ENCODE measurements at places on chromosomes 11 and 22.

- no peak for DNase-seq
These were observed 3.6 kb downstream of the IGLL5 start for GRCh38 chr22:22891139-22891621.

GRCh38 chr22:33492210-33492651 is 428.0 kb downstream of the LARGE1 start:
- DNase-seq, result no peak

DNA sequence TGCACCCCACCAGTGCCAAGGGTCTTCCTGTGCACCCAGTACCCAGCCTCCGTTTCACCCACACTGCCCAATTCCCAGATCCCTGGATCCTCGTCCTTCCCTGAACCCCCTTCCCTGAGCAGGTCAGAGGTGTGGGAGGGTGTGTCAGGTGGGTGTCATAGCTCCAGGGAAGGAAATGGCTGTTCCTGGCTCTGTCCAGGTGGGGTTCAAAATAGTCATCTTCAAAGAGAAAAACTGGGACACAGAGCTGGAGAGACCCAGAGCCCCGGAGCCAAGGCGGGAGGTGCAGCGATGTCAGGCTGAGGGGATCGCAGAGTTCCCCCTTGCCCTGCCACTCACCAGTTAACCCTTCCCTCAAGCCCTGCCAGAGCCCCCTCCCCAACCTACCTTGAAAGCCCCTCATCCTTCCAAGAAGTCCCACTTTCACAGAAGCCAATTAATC is 698 bp downstream of the C1QTNF4 start:
- no peak for DNase-seq

GRCh38 chr11:93143186-93143585 is 54.6 kb downstream of the SLC36A4 start:
- peak; percentile 56 for DNase-seq

DNA sequence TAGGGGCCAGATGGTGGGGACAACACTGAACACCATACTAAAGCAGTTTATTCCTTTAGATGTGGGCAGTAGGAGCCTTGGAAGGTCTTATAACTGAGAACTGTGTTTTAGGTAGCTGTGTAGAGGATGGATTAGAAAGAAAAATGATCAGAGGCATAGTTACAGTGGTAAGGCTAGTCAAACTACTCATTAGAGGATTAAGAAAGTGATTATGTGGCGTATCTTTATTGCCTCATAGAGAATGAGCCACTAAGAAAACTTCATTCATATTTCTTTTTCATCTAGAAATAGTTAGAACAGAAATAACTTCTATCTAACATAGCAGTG is 155.8 kb upstream of the RASSF10 start:
- DNase-seq, result no peak

- DNase-seq, result peak; percentile 40
These were observed 185.5 kb downstream of the MN1 start for GRCh38 chr22:27616033-27616432.

DNA sequence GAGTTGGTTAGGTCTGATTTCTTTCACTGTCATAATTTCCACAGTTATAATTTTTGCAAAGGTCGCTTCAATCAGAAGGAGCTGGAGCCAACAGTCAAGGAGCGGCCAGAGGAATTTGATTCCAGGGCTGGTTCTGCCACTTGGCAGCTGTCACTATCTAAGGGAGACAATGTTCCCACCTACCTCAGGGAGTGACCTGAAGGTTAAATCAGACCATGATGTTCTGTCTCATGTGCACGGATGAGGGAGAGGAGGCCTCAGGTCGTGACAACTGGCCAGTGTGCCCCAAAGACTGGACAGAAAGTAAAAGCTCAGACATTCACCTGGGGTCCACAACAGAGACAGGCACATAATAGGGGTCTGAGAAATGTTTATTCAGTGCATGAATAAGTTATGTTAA is 7.6 kb downstream of the MRGPRD start:
- no peak for DNase-seq

GRCh38 chr11:67355023-67355793 is 1.9 kb upstream of the POLD4 start:
- no peak for DNase-seq

GRCh38 chr22:27853424-27853823 is 51.9 kb upstream of the MN1 start:
- no peak for DNase-seq

DNA sequence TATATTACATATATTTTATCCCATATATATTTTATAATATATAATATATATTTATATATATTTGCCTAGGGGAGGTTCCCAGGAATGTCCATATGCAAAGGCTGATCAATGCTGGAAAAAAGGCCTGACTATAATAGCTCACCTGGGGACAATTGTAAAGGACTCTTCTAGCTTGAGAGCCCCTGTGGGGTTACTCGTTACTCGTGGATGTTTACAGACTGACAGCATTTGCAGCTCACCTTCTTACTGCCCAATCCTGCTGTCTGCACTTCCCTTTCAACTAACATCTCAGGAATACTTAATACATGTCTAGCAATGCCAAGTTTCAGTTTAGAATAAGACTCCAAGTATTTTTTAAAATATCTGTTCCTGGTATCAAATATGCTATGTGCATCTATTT is 1365.4 kb upstream of the RAG2 start:
- peak; percentile 85 for DNase-seq

DNA sequence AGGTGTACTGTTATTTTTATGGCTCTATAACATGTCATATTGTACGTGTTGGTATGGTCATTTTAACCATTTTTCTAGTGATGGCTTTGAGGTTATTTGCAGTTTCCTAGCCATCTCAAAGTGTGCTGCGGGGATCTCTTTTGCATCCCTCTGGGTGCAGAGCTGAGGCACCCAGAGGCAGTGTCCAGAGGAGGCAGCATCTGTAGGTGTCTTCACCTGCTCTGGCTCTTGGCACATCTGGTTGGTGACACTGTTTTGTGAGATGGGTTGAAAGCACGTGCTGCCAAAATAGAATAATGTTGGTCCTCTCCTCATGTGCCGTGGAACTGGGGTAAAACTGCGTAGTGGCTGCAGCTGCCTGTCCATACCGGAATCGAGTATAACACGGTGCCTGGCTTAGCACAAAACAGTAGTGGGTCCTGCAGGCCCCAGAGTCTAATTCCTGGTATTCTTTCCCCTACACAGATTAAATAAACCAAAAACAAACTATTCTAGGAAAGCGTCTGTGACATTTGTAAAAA is 12.9 kb downstream of the NEAT1 start:
- DNase-seq, result peak; percentile 71

DNA sequence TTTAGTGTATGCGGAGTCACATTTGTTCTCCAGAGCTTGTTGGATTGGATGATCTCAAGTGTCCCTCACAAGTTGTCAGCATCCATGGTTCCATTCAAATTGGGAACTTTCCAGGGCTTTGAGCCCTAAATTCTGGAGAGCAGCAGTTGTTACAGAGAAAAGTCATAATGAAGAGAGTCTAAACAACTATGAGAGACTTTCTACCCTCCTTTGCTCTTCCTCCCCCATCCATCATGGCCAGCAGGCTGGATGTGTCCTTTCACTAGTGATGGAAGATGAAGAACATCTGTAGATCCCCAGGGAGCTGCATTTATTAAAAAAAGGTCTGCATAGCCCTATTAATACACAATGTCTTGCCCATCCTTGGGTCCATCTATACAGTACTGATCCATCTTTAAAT is 129.6 kb upstream of the TIMP3 start:
- DNase-seq, result no peak

DNA sequence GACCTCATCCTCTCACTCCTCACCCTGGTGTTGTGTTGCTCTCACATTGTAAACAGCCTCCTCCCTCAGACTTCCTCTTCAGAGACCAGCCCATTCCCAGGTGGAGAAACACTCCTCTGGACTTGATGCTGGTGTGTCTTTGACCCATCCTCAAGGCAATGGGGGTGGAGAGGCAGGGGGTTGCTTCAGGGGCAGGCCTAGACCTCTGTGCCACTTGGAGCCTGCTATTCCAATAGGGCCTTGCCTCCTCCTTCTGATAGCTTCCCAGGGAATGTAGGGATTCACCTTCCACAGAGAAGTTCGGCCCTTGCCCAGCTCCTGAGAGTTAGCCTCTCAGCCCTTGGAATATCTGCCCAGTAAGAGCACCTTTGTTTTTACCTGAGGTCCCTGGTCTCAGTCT is 606.6 kb upstream of the CADM1 start:
- no peak for DNase-seq

GRCh38 chr22:49238181-49239141 is 589.2 kb downstream of the BRD1 start:
- no peak for DNase-seq

DNA sequence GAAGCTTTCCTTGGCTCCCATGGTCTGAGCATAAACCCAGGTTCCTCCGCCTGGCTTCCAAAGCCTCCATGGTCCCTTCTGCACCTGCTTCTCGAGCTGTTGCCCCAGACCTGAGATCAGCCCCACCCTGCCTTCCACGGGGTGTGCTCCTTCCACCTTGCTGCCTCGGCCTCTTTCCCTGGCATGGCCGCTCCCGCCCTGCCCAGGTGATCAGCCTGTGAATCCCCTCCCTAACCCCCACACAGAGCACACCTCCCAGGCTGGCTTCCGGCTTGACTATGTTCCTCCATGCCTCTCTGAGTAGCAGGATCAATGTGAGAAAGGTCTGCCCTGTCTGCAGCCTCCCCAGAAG is 2.7 kb upstream of the PPP6R3 start:
- no peak for DNase-seq

- DNase-seq, result no peak
These were observed 187.6 kb upstream of the PITPNB start for GRCh38 chr22:28106617-28107016.

GRCh38 chr11:12502046-12502445 is 124.7 kb downstream of the PARVA start:
- no peak for DNase-seq

GRCh38 chr11:93049740-93050139 is 80.3 kb downstream of the MTNR1B start:
- no peak for DNase-seq

DNA sequence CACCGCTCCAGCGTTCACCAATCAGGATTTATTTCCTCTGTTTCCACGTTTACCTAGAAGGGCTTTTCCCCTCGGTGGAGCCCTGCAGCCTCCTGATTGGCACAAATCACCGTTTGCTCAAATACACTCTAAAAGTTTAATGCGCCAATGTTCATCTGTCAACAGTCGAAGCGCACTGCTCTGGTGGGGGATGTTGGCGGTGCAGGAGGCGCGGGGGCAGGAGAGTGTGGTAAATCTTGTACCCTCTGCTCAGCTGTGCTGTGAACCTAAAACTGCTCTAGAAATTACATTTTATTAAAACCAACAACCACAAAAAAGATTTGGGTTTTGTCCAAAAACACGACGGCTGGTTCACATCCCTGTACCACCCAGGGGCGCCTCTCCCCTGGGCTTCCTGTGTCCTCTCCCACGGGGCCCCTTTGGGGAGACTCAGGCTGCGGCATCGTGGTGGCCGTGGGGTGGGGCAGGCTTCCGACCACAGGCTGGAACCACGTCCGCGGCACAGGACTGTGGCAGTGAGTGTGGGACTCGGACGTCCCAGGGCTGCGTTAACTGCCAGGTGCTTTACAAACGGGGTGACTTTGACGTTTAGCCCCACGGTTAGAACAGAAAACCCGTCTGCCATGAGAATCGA is 13.5 kb downstream of the TTLL8 start:
- DNase-seq, result no peak

- DNase-seq, result peak; percentile 20
These were observed 987 bp upstream of the NCR3LG1 start for GRCh38 chr11:17350455-17351171.

DNA sequence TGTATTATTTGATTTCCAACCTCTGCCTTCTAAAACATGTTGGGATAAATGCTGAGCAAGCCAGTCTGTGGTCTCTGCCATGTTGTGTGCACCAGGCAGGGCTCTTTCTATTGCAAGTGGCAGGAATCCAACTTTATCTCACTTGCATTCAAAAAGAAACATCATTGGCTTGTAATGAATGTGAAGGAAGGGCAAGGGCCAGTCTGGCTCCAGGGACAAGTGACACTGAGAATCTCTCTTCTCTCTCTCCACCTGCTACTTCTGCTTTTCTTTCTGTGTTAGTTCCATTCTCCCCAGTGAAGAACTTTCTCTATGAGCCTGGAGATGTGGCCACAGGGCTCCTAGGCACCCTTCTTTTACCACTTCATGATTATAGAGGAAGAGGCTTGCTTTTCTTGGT is 329.9 kb upstream of the NCAM1 start:
- DNase-seq, result peak; percentile 24

- no peak for DNase-seq
These were observed 2.1 kb downstream of the TPCN2 start for GRCh38 chr11:69050592-69051380.

- DNase-seq, result no peak
These were observed 56.2 kb downstream of the YAP1 start for GRCh38 chr11:102166175-102167064.

GRCh38 chr11:112584672-112585071 is 324.0 kb upstream of the PLET1 start:
- peak; percentile 84 for DNase-seq

DNA sequence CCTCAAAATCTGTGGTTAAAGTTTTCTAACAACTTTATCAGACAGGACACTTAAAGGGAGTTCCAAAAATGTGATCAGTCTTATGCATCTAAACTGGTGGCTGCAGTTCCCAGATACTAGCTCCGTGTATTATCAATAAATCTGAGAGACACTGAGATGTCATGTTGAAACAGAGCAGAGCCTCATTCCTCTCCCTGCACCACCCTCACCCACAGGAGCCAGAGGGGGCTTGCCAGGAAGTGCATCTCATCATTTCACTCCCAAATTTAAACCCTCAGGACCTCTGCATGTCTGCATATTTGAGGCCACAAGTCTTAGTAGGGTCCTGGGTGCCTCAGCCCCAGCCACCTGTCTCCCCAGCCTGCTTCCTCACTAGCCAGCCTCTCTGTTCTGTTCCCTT is 167.4 kb upstream of the NTM start:
- no peak for DNase-seq

DNA sequence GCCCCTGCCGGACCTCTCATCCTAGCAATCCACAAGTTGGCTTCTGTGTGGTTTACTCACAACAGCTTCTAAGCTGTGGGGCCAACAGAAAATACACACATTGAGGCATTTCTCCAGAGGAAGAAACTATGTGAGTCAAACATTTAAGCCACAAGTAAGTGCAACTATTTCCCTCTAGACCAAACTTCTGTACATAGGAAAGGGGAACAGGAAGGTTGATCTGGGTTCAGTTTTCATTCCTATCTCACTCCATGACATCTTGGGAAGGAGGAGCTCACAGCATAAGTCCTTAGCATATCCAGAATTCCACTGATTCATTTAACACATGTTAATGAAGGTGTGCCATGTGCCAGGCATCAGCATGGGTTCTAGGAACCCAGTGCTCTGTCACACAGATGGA is 72.8 kb upstream of the PICALM start:
- DNase-seq, result no peak

- no peak for DNase-seq
These were observed 49.5 kb downstream of the DNAJC24 start for GRCh38 chr11:31419138-31419537.

- peak; percentile 60 for DNase-seq
These were observed 740 bp upstream of the TRMT2A start for GRCh38 chr22:20117633-20118299.
